ENCODE measurements at places on chromosomes 16 and 17.
A peak's percentile ranks its signal among the peaks of the same experiment; 100 is the strongest.

DNA sequence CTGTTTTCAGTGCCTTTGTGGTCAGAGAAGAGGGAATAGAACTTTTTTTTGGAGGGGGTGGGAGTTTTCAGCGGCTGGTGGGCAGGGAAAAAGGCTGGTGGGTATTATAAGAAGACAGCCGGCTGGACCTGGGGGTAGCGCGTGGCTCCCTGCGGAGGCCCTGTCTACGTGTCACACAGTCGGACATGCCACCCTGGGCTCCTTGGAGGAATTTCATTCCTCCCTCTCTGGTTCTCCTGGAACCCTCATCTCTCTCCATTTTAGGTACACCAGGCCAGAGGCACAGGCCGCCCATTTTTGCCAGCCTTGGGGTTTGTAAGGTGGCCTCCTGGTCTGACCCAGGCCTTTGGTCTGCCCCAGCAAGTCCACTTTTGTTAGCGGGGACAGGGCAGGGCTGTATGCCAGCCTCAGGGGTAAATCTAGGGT is 908 bp downstream of the FKBP10 start:
- no peak for DNase-seq

DNA sequence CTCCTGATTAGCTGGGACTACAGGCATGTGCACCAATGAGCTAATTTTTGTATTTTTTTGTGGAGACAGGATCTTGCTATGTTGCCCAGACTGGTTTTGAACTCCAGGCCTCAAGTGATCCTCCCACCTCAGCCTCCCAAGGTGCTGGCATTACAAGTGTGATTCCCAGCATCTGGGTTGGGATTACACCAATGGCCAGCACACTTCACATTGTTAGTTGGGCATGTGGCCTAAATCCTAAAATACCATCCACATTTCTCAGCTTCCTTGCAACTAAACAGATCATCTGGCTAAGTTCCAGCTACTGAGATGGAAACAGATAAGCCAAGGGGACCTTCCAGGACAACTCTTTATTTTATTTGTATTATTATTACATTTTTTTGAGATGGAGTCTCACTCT is 9.9 kb downstream of the RABEP2 start:
- DNase-seq, result no peak

DNA sequence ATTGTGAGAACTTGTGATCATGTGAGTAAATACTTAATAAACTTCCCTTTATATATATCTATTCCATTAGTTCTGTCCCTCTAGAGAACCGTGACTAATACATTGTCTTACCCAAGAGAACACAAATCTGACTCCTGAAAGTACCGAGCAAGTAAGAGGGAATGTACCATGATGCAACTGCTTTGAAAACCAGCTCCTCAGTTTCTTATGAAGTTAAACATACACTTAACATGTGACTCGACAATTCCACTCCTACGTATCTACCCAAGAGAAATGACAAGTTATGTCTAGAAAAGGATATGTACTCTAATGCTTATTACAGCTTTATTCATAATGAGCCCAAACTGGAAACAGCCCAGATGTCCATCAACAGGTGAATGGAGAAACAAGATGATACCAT is 8.8 kb upstream of the GJD3 start:
- DNase-seq, result no peak

DNA sequence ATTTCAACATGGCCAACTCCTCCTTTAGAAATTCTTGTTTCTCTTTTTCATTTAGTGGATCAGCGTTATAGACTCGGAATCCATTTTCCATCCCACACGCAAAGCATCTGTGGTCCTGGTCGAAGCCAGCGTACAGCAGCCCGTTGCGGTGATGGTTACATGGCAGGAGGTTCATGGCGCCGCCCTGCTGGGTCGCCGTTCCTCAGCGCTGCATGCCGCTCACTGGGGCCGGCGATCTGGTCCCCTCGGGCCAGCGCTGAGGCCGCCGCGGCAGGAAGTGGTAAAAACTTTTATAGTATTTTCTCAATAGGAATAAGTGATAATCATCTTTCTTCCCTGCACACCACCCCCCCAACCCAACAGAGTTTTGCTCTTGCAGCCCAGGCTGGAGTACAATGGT is 29.9 kb upstream of the RHOT1 start:
- DNase-seq, result no peak

GRCh38 chr17:39573447-39574298 is 34.0 kb downstream of the NEUROD2 start:
- peak; percentile 1 for DNase-seq

DNA sequence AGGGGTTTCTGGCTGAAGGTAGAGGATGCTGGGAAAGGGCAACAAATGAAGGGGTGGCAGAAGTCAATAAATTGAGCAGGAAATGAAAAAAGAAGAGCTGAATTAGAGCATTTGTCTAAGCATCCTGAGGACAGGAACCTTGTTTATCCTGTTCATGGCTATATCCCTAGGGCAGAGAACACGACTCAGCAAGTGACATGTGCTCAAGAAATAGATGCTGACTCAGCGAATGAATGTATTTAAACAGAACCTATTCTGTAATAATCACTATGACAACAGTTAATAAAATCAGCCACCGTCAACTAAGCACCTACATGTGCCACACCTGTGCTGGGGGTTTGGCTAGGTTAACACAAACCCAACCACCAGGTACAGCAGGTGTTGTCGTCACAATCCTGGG is 80.3 kb downstream of the CDK5R1 start:
- DNase-seq, result no peak

- no peak for DNase-seq
These were observed 13.9 kb downstream of the CYB561 start for GRCh38 chr17:63431939-63432804.

- peak; percentile 37 for DNase-seq
These were observed at the start of gene CACNA1H for GRCh38 chr16:1152651-1153259. TSS of gene CACNA1H (plus strand) at chr16:1153106. CDS start at chr16:1153738, 632 bp downstream.

DNA sequence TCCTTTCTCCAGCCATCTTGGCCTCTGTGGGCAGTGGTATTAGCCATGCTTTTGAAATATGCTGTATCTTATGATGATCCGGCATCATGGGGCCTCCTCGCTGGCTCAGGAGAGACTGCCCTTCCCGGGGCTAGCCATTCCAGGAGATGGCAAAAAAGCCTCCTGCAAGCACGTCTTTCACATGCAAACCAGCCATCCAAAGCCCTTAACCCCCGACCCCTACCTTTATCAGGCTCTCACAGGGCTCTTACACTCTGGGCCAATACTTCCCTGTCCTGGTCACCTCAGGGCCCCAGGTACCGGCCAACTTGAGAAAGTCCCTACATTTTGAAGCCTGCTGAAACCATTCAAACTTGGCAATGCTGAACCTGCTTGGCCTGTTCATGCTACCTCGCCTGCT is 36.4 kb downstream of the MYH13 start:
- DNase-seq, result no peak

GRCh38 chr17:14840616-14841231 is 424.4 kb downstream of the PMP22 start:
- DNase-seq, result no peak

GRCh38 chr17:43994272-43995149 is 9.9 kb upstream of the NAGS start:
- DNase-seq, result peak; percentile 59

DNA sequence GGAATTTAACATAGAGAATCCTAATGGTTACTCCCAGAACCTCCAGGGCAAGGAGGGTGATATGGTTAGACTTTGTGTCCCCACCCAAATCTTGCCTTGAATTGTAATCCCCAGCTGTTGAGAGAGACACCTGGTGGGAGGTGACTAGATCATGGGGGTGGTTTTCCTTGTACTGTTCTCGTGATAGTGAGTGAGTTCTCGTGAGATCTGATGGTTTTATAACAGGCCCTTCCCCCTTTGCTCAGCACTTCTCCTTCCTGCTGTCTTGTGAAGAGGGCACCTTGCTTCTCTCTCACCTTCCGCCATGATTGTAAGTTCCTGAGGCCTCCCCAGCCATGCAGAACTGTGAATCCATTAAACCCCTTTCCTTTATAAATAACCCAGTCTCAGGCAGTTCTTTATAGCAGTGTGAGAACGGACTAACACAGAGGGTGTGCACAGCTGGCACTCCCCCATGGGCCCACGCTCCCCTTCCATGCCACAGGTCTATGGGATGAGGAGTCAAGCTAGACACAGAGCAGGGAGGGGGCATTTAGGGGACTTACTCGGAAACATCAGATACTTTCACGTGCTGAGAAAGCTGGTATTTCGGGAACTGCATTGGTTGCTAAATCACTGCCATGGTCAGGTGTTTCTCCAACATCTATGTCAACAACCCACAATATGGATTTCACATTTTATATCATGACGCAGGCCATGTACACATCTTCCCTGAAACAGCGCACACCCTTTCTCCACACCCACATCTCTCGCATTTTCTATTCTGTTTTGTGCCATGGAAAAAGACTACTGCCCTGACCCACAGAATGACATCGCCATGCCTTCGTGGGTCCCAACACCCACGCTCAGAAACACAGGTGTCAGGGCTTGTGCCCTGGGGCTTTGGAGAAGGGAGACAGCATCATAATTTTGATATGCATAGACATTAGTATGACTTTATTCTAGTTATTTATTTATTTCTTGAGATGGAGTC is 199.1 kb upstream of the GSE1 start:
- DNase-seq, result no peak

DNA sequence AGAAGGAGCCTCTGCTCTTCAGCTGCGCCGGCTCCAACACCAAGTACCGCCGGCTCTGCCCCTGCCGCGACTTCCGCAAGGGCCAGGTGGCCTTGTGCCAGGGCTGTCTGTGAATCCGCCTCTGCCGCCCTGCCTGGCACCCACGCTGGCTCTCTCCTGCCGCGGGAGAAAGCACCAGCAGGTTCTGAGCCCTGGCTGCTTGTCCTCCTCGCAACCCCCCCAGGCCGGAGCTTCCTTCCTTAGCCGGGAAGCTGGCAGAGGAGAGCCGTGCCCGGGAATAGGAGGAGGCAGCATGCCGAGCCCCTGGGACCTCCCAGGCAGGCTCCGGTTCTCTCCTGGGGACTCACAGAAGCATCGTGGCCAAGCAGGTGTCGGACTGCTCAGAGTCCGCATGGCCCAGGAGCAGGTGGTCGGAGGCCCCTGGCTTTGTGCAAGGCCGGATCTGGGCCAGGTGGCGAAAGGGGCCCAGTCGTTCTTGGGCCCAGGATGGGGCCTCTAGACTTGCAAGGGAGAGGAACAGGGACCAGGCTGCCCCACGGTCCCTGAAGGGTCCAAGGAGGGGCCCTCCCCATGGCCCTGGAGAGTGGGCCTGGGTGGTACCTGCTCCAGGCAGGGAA is 80.6 kb downstream of the MGAT5B start:
- no peak for DNase-seq

- DNase-seq, result no peak
These were observed 104.3 kb upstream of the SDK2 start for GRCh38 chr17:73748508-73748907.

DNA sequence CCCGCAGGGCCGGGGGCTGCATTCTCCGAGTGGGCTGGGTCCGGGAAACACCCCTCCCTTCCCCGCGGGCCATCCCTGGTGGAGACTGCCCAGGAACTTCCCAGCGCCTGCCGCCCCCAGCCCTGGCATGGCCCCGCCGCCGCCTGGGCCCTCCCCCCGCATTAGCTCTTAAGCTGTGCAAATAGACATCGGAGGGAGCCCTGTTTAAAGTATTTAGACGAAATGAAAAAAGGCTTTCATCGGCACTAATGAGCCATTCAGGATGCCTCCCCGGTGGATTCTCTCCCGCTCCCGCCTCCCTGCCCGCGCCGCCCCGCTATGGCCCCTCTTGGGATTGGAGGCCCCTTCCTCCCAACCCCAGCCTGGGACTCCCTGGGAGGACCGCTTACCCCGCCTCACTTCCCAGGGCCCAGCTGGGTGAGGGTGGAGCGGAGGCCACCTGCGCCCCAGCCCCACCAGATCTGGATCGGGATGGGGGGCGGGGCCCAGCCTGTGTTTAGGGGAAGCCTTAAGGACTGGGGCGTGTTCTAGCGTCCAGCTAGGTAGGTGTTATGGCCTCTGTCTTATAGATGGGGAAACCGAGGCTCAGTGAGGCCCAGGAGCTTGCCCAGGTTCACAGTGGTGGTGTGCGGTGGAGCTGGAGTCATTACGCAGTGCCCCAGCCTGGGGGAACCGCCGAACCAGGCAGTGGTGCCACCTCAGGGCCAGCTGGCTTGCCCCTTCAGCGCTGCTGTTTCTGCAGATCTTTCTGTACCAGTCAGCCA is 19.7 kb downstream of the SEZ6 start:
- DNase-seq, result no peak

- no peak for DNase-seq
These were observed 17.8 kb downstream of the HNF1B start for GRCh38 chr17:37726891-37727675.

GRCh38 chr17:13073018-13073417 is 55.2 kb upstream of the ELAC2 start:
- DNase-seq, result no peak

- peak; percentile 73 for DNase-seq
These were observed 11.8 kb downstream of the GNAO1 start for GRCh38 chr16:56203052-56203451.

DNA sequence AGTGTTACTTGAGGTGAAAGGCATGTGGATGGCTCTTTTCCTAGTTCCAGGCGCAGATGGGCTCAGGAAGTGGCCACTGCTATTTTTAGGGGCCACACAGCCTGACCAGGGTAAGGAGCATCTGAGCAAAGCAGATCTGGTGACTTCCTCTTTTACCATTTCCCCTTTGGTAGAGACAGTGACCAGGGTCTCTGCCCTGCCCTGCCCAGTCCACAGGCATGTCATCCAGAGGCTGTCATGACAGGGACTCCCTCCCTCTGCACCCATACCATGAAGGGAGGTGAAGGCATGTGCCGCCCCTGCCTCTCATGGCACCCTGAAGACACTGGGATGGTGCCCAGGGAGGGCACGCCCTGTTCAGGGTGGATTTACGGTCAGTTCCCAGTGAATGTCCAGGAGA is 2.2 kb downstream of the PLA2G15 start:
- no peak for DNase-seq

DNA sequence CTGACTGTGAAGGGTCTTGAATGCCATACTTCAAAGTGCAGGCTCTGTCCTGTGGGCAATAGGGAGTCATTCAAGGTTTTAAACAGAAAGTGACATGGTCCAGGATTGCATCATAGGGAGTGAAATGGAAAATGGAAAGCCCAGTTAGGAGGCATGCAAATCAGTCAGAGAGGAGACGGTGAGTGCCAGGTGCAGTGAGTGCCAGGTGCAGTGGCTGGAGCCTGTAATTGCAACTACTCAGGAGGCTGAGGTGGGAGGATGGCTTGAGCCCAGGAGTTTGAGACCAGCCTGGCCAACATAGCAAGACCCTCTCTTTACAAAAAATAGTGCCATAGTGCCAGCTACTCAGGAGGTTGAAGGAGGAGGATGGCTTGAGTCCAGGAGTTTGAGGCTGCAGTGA is 35.2 kb upstream of the SIAH1 start:
- no peak for DNase-seq

DNA sequence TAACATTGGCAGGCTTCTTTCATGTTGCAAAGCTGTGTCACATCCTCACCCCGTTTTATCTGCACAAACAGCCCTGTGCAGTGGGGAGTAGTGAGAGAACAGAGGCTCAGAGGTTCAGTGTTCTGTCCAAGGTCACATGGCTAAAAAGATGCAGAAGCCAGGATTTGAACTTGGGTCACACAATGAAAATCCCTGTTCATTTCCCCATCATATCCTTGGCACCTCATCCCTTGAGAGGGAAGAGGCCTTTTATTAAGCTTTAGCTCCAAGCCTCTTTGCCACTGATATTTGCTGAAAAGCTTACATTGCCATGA is 106.6 kb downstream of the AMFR start:
- DNase-seq, result no peak
